Occipital lobe (tissue), 3 donors: ENCODE measurements at places on chromosomes 2 and 18. TPM values are rescaled to one million over a fixed set of nuclear protein-coding genes. Genes with fewer than 3 reads are reported as not detected.

The AKAIN1 gene
- 3.6 TPM for total RNA-seq

The KIAA2012 gene
- total RNA-seq = 0.47 TPM

The MC4R gene
- total RNA-seq = 1.4 TPM

The GALR1 gene
- total RNA-seq = 0.16 TPM

The HOXD1 gene
- not detected for total RNA-seq

The SLC9A2 gene
- 2.0 TPM for total RNA-seq

The ERBB4 gene
- total RNA-seq = 127 TPM

The NTSR2 gene
- total RNA-seq = 0.31 TPM

The ANKRD23 gene
- total RNA-seq = 5.9 TPM

The HOXD3 gene
- total RNA-seq = not detected

The NEB gene
- 3.0 TPM for total RNA-seq

The GALNT3 gene
- total RNA-seq = 5.3 TPM

The ORC2 gene
- total RNA-seq = 25.6 TPM

The STAMBP gene
- total RNA-seq = 20.4 TPM

The ACTR3 gene
- total RNA-seq = 155 TPM

The BOLL gene
- not detected for total RNA-seq

The KCTD1 gene
- total RNA-seq = 22.8 TPM

The TUBA3E gene
- not detected for total RNA-seq

The GTF2A1L gene
- 6.9 TPM for total RNA-seq

The TM4SF20 gene
- not detected for total RNA-seq

The CD8B2 gene
- not detected for total RNA-seq

The COL3A1 gene
- 129 TPM for total RNA-seq

The FSHR gene
- not detected for total RNA-seq

The ATP6V1C2 gene
- total RNA-seq = 0.16 TPM
